ENCODE measurements at places on chromosomes 2 and 18.

- DNase-seq: no peak
Observed at GRCh38 chr2:194999771-195000170, 657.3 kb upstream of the SLC39A10 start.

- no peak for DNase-seq
Observed at GRCh38 chr2:217918308-217919024, 84.3 kb downstream of the TNS1 start.

GRCh38 chr2:223058952-223059716 lies 7.1 kb downstream of the KCNE4 start:
- DNase-seq: no peak

DNA sequence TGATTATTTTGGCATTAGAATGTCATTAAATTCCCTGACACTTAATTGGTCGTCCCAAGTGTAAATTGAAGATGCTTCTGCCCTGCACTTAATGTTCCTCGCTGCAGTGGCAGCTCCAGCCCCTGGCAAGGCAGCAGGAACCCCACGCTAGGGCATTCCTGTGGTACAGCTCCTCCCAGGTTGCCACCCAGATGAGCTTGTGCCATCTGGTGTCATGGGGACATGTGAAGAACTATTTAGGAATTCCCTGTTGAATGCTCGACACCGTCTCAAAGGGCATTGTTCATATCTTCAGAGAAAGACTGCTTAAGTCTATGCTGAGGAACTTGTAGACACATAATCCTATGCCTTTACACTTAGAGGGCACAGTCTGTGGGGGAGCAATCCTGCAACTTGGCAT lies 38.9 kb downstream of the BCL2L11 start:
- no peak for DNase-seq

- no peak for DNase-seq
Observed at GRCh38 chr18:50439460-50440015, 64.7 kb downstream of the SKA1 start.

- no peak for DNase-seq
Observed at GRCh38 chr2:232779934-232780333, 3.6 kb upstream of the KCNJ13 start.

- DNase-seq: no peak
Observed at GRCh38 chr18:3540805-3541548, 91.0 kb downstream of the TGIF1 start.

GRCh38 chr2:135573620-135574019 lies 42.3 kb downstream of the R3HDM1 start:
- no peak for DNase-seq

DNA sequence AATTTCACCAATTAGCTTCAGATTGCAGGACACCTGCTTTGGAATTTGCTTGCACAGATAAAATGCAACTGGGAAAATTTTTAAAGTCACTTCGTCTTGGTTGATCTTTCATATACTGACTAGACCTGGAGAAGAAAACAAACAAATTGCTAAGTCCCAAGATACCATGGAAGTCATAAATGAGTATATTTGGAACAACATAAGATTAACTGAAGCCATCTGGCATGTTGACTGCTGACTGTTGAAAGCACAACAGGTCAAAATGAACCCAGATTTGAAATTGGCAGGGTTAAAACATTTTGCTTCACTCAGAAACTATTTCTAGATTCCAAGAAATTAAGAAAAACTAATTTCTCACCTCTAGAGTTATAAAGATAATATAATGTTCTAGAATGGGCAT lies 470.7 kb downstream of the LPIN1 start:
- DNase-seq: no peak

DNA sequence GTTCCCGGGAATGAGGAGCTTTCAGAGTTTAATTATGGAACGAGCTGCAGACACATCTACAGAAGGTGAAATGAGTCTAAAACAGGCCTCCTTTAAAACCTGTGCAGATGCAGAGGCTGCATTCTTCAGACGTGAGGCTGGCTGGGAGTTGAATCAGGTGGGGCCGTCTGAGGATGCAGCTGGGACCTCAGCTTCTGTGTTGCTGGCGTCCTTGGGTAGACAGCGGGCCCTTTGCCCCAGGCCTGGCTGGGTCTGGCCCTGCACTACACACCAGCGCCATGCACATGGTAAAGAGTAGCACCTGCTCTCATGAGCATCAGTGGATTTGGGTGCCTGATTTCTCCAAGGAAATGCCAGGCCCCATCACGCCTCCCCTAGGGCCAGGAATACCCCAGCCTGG lies 67.3 kb downstream of the TMEM18 start:
- DNase-seq: no peak

GRCh38 chr2:70746094-70746974 lies 21.7 kb downstream of the ADD2 start:
- DNase-seq: no peak

DNA sequence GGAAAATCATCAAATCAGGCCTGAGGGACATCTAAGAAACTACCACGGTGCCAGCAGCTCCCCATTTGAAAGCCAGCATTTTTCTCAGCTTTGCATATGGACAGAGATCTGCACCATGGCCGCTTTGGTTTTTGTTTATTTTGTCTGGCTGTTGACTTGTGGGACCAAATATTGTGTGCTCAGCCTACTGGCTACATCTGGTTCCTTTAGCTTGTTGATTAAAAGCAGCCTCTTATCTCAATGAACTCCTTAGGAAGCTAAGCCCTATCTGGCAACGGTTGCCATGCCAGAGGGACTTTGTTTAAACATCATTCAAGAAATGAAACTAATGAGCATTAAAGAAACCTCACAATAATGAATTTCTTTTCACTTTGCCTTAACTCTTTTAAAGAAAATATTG lies 32.4 kb upstream of the CCDC150 start:
- DNase-seq: no peak

DNA sequence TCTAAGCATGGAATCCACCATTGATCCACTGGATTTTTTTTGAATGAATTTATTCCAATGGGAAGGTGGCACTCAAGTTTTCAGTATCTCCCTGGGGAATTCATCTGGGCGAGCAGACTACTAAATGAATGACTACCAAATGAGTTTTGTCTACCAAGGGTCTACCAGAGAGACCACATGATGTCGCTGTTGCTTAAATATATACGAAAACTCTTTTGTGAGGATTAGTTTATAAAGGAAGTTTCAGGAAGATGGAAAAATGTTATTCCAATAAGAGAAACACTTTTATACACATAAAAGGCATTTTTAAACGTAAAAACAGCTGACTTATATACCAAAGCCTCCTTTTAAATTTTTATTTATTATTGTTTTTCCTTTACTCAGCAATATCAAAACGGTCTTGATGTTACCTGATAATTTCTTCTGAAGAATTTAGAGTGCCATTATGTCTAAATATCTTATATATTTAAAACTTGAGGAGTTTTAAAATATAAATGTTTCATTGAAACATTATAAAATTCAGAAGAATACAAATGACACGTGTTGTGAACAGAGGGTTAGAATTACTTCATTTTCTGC lies 139.7 kb downstream of the HRH4 start:
- no peak for DNase-seq

GRCh38 chr2:145692971-145693478 lies 1173.1 kb upstream of the ZEB2 start:
- DNase-seq: no peak

- DNase-seq: no peak
Observed at GRCh38 chr2:213934560-213934959, 476.3 kb upstream of the VWC2L start.

- DNase-seq: no peak
Observed at GRCh38 chr2:128180031-128180430, 89.0 kb downstream of the UGGT1 start.

GRCh38 chr2:67294218-67294617 lies 102.9 kb upstream of the ETAA1 start:
- DNase-seq: no peak

DNA sequence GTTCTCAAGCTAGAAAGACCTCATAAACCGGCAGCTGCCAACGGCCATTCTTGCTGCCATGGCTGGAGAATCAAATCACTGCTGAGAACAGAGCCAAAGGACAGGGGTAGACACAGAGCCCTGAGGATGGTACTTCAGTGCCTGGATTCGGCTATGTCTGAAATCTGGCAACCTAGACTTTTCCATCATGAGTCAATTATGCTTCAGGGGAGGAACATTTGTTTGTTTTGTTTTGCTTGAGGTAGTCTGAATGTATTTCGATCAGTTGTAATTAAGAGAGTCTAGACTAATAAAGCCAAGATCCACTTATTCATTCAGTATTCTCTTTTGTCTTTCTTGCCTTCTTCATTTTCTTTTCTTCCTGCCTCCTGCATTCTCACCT lies 122.8 kb upstream of the SH3BP4 start:
- DNase-seq: no peak

GRCh38 chr2:221245772-221246171 lies 326.3 kb downstream of the EPHA4 start:
- no peak for DNase-seq

GRCh38 chr18:49029628-49030027 lies 78.9 kb upstream of the SMAD7 start:
- DNase-seq: no peak

GRCh38 chr2:109736177-109736827 lies 57.8 kb upstream of the RGPD5 start:
- DNase-seq: no peak

GRCh38 chr18:6437937-6438818 lies 23.5 kb upstream of the L3MBTL4 start:
- no peak for DNase-seq

- DNase-seq: no peak
Observed at GRCh38 chr2:33897741-33898140, 298.6 kb upstream of the FAM98A start.

GRCh38 chr2:227310756-227311110 lies 14.3 kb upstream of the MFF start:
- no peak for DNase-seq

- no peak for DNase-seq
Observed at GRCh38 chr2:168649562-168649961, 152.9 kb upstream of the NOSTRIN start.

DNA sequence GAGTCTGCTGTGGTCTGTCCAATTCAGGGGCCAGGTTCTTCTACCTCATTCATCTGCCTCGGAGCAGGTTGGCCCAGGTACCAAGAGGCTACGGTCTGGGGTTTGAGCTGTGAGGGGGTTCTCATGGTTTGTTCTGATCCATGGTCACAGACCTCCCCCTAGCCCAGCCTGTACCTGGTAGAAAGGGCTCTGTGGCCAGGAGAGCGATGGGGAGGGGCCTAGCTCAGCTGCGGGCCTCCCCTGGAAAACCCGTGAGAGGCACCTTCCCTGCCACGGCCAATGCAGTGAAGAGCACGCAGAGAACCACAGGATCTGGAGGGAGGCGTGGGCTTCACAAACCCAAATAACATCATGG lies 19.6 kb upstream of the ALLC start:
- no peak for DNase-seq

DNA sequence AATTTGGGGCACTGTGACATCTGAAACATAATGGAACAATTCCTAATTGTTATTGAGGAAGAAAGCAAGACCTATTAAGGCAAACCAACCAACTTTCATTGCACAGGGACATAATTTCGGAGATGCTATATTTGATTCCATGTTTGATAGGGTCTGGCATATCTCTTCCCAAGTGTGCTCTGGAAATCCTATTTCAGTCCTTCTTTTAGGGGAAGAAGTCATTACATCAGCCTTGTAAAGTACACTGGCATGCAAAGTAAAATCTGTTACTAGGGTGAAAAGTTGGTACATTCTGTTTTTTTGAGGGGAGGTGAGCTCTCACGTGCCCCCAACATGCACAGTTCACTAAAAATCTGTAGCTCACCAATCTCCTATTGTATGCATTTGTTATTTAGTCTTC lies 172.4 kb downstream of the SLC8A1 start:
- DNase-seq: no peak

DNA sequence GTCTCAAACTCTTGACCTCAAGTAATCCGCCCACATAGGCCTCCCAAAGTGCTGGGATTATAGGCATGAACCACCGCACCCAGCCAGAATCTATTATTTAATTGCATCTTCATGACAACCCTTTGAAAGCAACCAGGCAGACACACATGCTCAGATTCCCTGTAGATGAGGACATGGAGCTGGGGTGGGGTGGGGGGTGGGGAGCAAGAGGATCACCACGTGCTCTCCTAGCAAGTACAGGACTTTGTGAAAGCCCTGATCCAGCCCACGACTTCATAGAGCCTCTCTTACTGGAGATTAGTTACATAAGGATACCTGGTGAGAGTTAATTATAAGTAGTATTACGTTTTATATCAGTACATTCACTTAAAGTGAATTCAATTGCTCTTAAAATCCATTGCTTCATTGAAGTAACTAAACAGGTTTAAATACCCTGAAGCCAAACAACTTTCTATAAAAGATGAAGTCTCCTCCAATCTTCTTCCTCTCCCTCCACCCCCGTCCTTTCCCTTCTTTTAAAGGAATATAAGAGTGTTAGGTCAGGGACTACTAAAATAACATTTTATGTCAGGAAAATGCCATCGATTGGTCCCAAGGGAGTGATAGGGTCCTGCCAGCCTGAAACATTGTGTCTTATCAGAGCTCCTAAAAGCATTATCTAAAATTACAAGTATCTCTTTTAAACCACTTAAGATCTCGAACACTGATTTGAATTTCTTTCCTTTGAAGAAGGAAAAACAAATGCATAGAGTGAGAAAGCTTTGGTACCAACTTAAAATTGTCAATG lies 123.9 kb downstream of the EPHA4 start:
- DNase-seq: no peak

- no peak for DNase-seq
Observed at GRCh38 chr18:50898919-50899318, 20.0 kb downstream of the ME2 start.

DNA sequence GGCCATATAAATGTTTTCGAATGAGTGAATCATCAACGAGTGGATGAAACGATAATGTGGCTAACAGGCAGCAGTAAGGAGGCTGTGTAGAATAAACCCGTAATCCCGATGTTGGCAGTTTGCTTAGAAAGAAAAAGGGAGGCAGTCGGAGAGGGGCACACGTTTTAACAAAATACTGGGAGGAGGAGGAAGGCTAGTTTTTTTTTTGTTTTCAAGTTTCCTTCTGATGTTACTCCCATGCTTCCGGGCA lies 476 bp upstream of the MSH2 start:
- no peak for DNase-seq

DNA sequence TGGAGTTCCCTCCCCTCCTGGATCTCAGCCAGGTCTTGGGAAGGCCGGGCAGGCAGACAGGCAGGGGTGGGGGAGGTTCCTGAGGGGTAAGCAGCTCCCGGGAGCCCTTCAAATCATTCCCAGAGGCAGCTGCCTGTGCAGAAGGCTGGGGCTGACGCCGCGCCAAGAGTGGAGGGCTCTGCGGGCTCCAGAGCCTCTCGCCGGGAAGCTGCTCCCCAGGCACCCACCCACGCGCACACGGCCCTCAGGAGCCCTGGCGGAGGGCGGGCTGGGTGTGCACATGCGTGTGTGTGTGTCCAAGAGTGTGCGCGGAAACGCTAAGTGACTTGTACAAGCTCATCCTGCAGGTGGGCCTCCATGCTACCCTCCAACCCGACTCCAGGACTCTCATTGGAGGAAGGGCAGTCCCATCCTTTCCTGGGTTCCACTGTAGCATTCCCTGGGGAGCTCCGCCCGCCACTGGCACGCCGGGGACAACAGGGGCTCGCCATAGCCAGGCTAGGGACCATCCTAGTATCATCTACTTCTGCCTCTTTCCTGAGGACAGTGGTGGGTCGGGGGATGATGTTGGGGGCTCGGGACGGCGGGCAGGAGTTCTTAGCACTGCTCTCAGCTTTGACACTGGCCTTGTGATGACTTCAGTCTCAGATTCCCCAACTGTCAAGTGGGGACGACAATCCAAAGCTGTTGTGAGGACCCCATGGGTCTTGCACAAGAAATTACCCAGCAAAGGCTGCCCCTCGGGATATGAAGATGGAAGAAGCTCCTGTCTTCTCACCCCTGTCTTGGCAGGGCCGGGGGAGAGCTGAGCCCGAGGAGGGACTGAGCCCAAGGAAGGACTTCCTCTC lies 50.3 kb downstream of the INHBB start:
- DNase-seq: no peak
